ENCODE measurements at places on chromosomes 5 and 9.

DNA sequence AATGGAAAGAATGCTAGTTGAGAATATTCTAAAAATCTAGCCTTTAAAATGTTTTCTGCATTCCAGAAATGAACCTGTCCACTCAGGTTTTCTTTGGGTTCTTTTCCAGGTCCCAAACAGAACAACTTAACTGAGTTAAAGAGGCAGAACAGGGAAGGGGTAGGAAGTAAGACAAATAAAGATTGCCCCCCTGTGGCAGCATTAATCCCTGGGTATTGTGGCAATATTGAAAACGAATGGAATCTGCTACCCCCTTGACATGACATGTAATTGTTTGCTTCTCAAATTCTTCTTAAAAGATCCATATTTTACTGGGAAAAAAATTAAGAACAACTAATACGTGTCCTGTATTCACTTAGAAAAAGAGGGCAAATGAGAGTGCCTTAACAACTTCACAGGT is 9.3 kb upstream of the RBM22 start:
- H3K36me3 ChIP-seq, result peaks cover 55% of the 10 kb centered on the region
- DNase-seq, result no peak
- H3K4me3 ChIP-seq, result no peak overlapping the region
- H3K4me1 ChIP-seq, result no peaks in the 10 kb centered on the region

- no peaks in the 10 kb centered on the region for H3K4me1 ChIP-seq
- H3K27ac ChIP-seq, result no peak overlapping the region
- no peaks in the 10 kb centered on the region for H3K27me3 ChIP-seq
- DNase-seq, result no peak
Observed at GRCh38 chr5:1219768-1220100, 5.4 kb upstream of the SLC6A18 start.

GRCh38 chr5:176904276-176904675 is 5.1 kb upstream of the HK3 start:
- H3K36me3 ChIP-seq, result peaks cover 51% of the 10 kb centered on the region
- H3K27me3 ChIP-seq, result no peaks in the 10 kb centered on the region
- no peak for DNase-seq
- no peak overlapping the region for H3K27ac ChIP-seq
- no peaks in the 10 kb centered on the region for H3K4me1 ChIP-seq

DNA sequence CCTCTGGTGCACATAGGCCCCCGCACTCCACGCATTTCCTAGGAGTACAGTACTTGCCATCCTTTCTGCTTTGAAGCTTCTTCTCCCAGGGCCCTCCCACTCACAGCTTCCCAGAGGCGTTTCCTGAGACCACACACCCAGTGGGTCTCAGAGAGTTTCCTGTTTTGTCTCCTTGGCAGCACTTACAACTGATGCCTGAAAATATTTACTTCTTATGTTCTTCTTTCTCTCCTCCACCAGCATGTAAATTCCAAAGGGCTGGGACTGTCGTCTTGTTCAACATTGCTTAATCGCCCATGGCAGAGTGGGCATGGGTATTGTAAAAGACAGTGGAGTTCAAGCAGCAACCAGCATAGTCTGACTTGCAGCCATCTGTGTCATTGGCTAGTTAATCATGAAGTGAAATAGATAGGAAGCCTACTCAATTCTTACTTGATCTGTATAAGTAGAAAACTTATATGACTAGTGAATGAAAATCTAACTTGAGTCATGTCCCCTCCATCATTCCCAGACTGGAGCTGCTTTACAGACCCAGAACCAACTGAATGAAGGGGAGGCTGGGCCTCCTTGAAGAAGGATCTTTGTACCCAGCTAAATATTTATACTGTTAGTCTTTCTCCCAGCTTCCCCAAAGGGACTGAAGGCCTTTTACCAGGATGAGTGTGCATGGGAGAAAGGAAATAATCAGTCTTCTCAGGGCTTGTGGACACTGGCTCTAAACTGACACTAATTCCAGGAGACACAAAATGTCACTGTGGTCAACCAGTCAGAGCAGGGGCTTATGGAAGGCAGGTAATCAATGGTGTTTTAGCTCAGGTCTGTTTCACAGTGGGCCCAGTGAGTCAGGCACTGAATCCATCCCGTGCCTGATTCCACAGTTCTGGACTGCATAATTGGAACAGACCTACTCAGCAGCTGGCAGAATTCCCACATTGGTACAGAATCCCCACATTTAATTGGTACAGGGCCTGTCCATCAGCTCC is 116.4 kb downstream of the SV2C start:
- no peak for DNase-seq
- H3K4me3 ChIP-seq, result no peak overlapping the region
- H3K27me3 ChIP-seq, result no peaks in the 10 kb centered on the region
- no peaks in the 10 kb centered on the region for H3K36me3 ChIP-seq

DNA sequence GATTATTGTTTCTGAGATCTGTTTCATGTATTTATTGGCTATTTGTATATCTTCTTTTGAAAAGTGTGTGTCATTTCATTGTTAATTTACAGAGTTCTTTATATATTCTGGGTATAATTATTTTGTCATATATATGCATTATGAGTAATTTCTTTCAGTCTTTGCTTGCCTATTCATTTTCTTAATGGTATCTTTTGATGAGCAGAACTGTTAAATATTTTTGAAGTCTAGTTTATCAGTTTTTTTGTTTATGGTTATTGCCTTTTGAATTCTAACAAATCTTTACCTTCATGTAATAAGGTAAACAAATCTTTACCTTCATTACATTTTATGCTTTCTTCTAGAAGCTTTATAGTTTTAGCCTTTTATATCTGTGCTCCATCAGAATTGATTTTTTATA is 66.4 kb downstream of the CSNK1G3 start:
- H3K36me3 ChIP-seq, result no peaks in the 10 kb centered on the region
- no peaks in the 10 kb centered on the region for H3K4me1 ChIP-seq
- H3K4me3 ChIP-seq, result no peak overlapping the region
- no peak for DNase-seq
- H3K27me3 ChIP-seq, result no peaks in the 10 kb centered on the region

- H3K4me1 ChIP-seq, result peaks cover 14% of the 10 kb centered on the region
- H3K27me3 ChIP-seq, result no peaks in the 10 kb centered on the region
- no peak for DNase-seq
- no peak overlapping the region for H3K4me3 ChIP-seq
- H3K36me3 ChIP-seq, result no peaks in the 10 kb centered on the region
- H3K27ac ChIP-seq, result no peak overlapping the region
Observed at GRCh38 chr5:43305948-43306565, 7.2 kb downstream of the HMGCS1 start.

DNA sequence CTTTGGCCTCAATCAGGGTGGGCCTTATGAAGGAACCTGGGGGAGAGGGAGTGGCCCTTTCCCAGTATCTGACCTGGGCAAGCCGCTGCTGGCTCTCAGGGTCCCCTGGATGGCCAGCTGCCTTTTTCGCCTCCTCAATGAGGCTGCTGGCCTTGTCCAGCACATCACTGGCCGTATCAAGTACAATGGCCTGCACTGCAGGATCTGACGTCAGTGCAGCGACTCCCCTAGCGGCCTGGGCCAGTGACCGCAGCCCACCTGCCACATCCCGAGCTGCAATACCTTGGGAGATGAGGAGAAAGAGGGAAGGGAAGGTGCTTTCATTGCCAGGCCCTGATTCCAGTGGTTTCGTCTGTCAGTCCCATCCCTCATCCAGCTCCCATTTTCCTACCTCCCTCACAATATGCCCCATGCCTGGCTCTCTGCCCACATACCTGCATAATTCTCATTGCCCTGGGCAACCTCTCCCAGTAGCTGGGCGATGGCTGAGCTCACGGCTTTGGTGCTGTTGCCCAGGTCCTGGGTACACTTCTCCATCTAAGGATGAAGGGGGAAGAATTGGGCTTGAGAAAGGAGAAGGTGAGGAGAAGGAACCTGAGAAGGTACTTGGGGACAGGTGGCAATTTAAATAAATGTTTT is 19.1 kb downstream of the TLN1 start:
- H3K4me3 ChIP-seq, result no peak overlapping the region
- peaks cover 92% of the 10 kb centered on the region for H3K36me3 ChIP-seq
- H3K4me1 ChIP-seq, result no peaks in the 10 kb centered on the region
- H3K27me3 ChIP-seq, result no peaks in the 10 kb centered on the region
- no peak overlapping the region for H3K27ac ChIP-seq

DNA sequence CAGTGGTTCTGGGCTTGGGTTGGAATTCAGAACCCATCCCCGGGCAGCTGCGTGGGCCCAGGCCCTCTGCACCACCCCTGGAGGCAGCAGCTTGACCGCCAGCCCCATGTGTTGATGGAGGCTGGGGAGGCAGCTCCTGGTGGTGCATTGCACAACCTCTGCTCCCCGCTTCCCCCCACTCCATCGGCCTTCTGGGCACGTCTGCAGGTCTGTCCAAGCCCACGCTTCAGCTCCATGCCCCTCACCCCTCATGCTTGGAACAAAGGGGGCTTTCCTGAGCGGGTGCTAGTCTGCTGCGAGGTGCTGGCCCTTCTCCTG is 1.4 kb downstream of the NCS1 start:
- H3K4me3 ChIP-seq, result peak overlapping the region; percentile 83
- H3K27me3 ChIP-seq, result no peaks in the 10 kb centered on the region
- H3K36me3 ChIP-seq, result no peaks in the 10 kb centered on the region
- DNase-seq, result no peak
- peaks cover 18% of the 10 kb centered on the region for H3K4me1 ChIP-seq

DNA sequence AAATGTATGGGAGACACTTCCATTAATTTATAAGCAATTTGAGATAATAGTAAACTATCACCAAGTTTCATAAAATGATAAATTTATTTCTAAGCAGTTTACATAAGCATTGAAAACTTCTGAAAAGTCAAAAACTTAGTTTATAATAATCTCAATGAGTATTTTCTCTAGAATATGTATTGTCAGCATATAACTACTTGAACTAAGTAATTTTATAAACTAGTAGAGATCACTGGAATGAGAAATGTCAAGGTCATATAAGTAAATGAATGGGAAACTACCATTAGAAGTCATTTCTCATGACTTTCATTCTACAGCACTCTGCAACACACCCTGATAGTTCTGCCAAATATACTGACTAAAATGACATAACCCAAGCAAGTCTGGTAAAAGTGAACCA is 3.4 kb downstream of the TBCA start:
- no peak overlapping the region for H3K4me3 ChIP-seq
- no peaks in the 10 kb centered on the region for H3K27me3 ChIP-seq
- no peaks in the 10 kb centered on the region for H3K36me3 ChIP-seq
- peaks cover 28% of the 10 kb centered on the region for H3K4me1 ChIP-seq
- no peak overlapping the region for H3K27ac ChIP-seq

DNA sequence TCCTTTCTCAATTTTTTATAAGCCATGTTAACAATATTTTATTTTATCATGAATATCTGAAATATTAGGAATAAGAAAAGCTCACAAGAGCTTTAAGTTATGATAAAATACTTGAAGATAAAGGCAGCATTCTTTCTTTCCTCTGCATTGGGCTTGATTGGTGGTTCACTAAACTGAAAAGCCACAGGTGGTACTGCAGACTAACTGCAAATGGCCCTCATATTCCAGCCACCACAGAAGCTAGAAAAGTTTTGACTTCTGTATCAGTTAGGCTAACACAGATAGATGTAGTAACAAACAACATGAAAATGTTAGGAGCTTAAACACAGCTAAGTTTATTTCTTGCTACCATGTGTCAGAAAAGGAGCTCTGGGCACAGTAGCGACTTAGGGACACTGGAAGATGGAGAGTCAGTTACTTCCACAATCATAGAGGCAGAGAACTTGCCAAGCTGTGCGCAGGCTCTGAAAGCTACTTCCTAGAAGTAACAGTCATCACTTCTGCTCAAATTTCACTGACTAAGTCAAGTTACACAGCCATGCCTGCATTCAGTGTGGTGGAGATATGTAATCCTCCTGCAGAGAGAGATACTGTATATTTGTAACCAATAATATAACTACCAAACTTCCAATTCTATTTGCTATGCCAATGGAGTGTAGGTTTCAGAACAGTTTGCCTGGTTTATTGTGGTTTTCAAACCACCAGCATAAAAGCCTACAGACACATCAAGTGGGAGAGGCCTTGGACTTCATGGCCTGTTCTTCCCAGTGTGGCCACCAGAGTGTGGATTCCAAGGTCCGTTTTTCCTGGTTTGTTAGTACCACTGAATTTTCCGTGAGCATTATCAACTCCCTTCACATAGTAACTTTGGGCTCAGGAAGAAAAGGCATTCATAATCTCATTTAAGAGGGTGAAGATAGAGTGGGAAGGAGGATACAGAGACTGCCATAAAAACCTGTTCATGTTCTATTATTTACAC is 268.3 kb downstream of the PJA2 start:
- H3K27me3 ChIP-seq, result no peaks in the 10 kb centered on the region
- no peak overlapping the region for H3K27ac ChIP-seq
- H3K36me3 ChIP-seq, result no peaks in the 10 kb centered on the region
- no peak for DNase-seq
- H3K4me3 ChIP-seq, result no peak overlapping the region

GRCh38 chr5:99063737-99064136 is 134.9 kb upstream of the CHD1 start:
- no peaks in the 10 kb centered on the region for H3K36me3 ChIP-seq
- no peaks in the 10 kb centered on the region for H3K4me1 ChIP-seq
- DNase-seq, result no peak
- no peaks in the 10 kb centered on the region for H3K27me3 ChIP-seq

GRCh38 chr5:140881889-140882590 is at the start of gene PCDHA13:
PCDHA13 (plus strand) TSS chr5:140882124; CDS start chr5:140882269, 145 bp downstream.
- no peaks in the 10 kb centered on the region for H3K27me3 ChIP-seq
- no peak for DNase-seq
- H3K4me1 ChIP-seq, result no peaks in the 10 kb centered on the region
- no peaks in the 10 kb centered on the region for H3K36me3 ChIP-seq

GRCh38 chr9:120935383-120935857 is 8.8 kb upstream of the TRAF1 start:
- no peaks in the 10 kb centered on the region for H3K36me3 ChIP-seq
- DNase-seq, result peak; percentile 99
- no peak overlapping the region for H3K4me3 ChIP-seq
- no peaks in the 10 kb centered on the region for H3K27me3 ChIP-seq
- H3K27ac ChIP-seq, result peak overlapping the region; percentile 78

DNA sequence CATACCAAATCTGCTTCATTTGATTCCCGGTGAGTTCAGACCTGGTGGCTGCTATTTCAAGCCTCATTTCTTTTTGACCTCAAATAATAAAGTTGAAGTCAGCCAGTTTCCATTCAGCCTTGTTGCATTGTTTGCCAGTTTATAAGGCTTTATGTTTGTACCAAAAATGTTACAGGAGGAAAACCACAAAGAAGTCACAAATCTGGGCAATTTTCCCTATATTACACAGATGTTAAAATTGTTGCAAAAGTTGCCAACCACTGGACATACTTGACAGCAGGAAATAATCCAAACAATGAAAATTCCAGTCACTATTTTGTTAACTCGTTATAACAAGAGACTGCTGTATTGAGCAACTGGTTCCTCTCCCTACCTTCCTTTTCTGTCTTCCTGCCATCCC is 1325.0 kb upstream of the DMAC1 start:
- no peak overlapping the region for H3K4me3 ChIP-seq
- H3K4me1 ChIP-seq, result no peaks in the 10 kb centered on the region
- H3K27ac ChIP-seq, result no peak overlapping the region
- DNase-seq, result no peak

GRCh38 chr9:80932181-80932580 is 757.2 kb downstream of the TLE1 start:
- H3K27me3 ChIP-seq, result no peaks in the 10 kb centered on the region
- H3K27ac ChIP-seq, result no peak overlapping the region
- DNase-seq, result no peak
- no peak overlapping the region for H3K4me3 ChIP-seq
- H3K36me3 ChIP-seq, result no peaks in the 10 kb centered on the region

- no peaks in the 10 kb centered on the region for H3K4me1 ChIP-seq
- H3K36me3 ChIP-seq, result no peaks in the 10 kb centered on the region
- no peak overlapping the region for H3K4me3 ChIP-seq
- no peak for DNase-seq
- H3K27me3 ChIP-seq, result no peaks in the 10 kb centered on the region
Observed at GRCh38 chr5:16612007-16612406, 4.8 kb downstream of the RETREG1 start.

Data from thyroid gland (tissue), 4 donors.